ENCODE measurements at places on chromosomes 2 and 18.

DNA sequence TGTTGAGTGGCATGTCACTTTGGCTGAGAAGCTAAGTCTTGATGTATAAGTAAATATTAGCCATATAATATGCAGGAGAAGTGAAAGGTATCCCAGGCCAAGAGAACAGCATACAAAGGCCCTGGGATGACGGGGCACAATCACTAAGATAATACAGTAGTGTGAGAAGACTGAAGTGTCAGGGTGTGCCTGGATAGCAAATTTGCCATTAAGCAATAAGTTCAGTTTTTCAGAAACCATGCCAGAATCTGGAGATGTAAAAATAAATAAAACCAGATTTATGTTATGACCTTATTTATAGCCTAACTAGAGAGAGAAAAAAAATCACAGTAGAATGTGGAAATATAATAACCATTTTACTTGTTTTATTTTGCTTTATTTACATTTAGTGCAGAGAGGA is 1858.7 kb upstream of the CELF4 start:
- DNase-seq = no peak

DNA sequence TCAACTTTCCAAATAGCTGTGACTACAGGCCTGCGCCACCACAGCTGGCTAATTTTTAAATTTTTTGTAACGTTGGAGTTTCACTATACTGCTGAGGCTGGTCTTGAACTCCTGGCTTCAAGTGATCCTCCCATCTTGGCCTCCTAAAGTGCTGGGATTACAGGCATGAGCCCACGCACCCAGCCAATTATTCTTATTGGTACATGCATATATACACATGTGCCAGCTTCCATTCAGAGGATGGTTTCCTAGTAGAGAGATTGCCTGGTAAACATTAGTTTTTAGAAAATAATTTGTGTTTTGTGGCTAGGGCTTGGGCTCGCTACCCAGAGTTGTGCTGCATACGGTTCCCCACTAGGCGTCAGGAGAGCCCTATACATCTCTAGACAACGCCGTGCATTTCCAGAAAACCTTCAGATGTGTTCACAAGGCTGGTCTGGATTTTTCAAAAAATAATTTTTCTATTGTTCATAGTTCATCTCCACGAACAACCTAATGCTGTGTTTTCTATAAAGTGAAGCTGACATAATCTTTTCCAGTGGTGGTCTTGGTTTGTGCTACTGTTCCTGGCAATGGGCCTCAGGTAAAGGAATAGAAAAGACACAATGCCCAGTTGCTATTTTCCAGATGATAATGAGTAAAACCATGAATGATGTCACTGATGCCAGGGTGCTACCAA is 14.6 kb upstream of the AFG3L2 start:
- peak; percentile 77 for DNase-seq

DNA sequence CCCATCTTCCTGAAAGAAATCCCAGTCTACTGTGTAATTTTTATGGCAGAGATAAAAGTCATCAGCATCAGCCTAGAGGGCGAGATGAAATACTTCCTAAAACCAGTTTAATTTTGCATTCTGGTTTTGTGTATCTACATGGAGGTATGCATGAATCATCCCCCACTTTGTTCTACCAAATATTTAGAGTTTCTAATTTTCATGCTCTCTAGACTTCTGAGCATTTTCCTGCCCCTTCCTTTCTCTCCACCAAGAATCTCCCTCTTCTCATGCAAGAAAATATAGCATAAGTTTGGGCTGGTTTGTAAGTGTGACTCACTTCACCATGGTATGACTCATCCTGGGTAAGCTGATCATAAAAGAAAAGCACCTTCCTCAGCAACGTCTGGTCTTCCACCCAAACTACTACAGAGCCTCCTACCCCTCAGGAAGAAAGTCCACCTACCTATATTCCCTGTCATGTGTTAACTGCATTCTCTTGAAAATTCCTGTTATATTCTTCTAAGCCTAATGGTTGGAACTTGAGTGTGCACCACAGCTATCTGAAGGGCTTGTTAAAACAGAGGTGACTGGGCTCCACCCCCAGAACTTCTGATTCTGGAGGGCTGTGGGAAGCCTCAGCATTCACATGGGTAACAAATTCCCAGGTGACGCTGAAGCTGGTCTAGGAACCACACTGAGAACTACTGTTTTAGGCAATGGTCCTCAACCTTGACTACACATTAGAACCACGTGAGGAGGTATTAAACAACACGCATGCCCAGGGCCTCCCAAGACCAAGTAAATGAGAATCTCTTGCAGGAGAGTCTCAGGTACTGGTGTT is 37.4 kb upstream of the RAPGEF4 start:
- peak; percentile 68 for DNase-seq

- peak; percentile 51 for DNase-seq
Measured at GRCh38 chr18:76875390-76876325, 53.3 kb downstream of the ZNF236 start.

- DNase-seq = no peak
Measured at GRCh38 chr2:186611526-186611925, 21.7 kb downstream of the ITGAV start.

- no peak for DNase-seq
Measured at GRCh38 chr2:234823196-234823876, 128.5 kb upstream of the SH3BP4 start.

DNA sequence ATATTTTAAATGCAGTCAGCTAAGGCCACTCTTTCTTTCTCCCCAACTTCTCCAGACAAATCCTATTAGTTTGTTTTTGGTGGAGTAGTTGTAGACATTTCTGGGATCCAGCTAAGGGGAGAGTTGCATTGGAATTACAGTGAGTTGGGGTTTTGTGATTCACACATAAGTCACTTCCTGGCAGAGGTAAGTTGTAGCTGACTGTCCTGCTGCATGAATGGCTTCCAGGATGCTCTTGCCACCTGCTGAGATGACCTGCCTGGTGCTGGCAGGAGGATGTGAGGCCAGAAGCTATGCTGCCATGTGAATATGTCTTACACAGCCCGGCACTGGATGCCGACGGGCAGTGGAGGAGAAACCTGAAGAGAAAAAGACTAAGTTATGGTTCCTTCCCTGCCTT is 243.7 kb downstream of the TDRD15 start:
- no peak for DNase-seq

- DNase-seq = no peak
Measured at GRCh38 chr2:160890667-160891352, 269.4 kb upstream of the TANK start.

DNA sequence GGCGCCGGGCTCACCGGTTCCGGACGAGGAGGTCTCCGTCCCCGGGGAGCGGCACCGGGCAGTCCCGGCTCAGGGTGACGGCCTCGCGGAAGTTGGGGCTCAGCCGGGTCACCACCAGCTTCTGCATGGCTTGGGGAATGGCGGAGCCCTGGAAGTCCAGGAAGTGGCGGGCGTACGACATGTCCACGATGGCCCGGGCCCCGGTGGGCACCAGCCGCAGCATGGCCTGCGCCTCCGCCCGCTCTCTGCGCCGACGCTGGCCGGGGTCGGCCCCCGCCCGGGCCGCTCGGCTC is 157 bp downstream of the PTGR3 start:
- no peak for DNase-seq

GRCh38 chr2:73176881-73177644 is 25.3 kb upstream of the NOTO start:
- peak; percentile 88 for DNase-seq

DNA sequence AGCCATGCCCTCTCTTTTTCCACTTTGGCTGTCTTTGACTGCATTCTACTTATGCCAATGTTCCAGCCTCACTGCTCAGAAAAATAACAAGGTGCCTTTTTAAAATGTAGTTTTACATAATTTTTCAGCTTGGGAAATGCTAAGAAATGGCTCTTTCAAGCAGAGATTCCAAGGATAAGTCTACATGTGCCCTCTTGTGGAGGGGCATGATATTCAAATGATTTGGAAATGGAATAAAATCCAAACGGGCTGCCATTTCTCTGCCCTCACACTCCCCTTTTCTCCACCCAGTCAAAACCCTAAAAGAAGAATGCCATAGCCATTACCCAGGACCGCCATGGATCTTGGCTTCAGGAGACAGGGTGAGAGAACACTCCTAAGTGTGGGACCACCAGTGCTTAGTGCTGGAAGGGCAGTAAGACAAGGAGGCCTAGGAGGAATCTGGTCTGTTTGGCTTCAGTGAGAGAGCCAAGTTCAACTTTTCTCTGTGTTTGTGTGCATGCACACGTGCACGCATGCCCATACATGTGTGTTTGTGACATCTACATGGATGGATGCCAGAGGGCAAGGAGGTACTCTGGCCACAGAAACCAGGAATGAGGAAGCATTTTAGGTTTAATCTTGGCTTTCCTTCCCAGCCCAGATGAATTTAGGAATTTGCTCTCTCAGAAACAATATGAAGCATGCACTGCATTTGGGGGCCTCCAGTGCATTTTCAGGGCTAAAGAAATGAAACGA is 174.0 kb upstream of the SLC14A2 start:
- DNase-seq = peak; percentile 21

- no peak for DNase-seq
Measured at GRCh38 chr18:10365021-10365500, 89.4 kb upstream of the APCDD1 start.

DNA sequence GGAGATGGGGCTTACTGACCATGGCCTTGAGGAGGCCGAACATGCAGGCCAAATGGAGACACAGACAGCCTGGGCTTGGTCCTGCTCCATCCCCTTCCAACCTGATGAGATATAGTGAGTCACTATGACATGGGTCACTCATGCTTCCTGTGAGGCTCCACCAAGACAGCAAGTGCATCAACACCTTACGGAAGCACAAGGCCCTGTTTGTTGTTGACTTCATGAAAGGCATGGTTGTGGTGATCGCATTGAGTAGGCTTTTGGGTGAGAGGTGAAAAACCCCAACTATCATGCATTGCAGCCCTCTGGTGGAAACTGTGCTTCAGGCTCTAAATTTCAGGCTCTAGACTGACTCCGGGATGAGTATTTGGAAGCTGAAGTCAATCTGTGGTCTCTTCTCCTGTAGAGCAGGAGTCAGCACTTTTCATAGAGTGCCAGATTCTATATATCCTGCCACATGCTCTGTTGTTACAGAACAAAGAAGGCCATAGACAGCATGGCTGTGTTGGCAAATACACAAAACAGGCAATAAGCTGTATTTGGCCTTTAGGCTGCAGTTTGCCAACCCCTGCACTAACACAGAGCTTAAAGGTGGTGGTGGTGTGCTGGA is 10.1 kb downstream of the IL37 start:
- no peak for DNase-seq

GRCh38 chr18:64791236-64791635 is 642.3 kb upstream of the LINC00305 start:
- DNase-seq = no peak

DNA sequence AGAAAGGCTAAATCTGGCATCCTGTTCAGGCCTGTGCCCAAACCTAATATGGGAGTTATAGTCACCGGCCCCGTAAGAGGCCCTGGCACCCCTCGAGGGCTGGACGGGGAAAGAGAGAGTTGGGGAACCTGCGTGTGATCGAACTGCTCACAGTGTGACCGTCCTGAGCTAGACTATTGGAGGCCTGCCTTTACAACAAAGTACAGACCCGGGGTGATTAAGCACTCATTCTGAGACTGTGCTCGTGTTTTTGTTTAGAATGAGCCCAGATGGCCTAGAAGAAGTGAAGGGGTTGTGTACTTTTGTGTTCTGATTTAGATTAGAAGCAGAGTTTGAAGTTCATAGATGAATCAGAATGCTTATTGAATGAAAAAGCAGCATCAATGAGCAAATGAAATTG is 115.3 kb downstream of the ACOXL start:
- no peak for DNase-seq

GRCh38 chr2:47038656-47039488 is 116.2 kb downstream of the STPG4 start:
- DNase-seq = no peak

DNA sequence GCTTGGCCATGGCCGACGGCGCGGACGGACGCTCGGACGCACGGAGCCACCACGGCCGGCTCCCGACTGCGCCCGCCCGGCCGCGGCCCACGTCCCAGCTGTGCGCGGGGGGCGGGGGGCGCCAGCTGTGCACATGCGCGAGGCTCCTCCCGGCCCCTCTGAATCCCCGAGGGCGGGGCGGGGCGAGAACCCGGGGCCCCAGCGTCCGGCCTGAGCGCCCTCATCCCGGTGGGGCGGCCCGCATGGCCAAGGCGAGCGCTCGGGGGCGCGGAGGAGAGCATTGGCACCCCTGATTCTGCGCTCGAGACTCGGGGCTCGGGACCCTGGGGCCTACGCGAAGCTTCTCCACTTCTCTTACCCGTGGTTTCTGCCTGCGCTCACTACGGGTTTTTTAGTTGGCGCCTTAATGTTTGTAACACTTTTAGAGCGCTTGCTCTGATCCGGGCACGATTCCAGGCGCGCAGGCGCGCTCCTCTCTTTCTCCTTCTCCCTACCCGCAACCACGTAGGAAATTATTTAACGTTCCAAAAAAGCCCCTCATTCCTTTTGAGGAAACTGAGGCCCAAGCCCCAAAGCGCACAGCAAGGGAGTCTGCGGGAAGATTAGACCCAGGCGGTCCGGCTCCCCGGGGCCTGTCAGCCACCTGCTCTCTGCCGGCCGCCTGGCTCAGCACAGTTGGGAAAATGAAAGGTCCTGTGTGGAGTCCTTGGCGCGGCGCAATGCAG is at the start of gene PXDN:
PXDN (minus strand) TSS at position 70 of the 725 bp plus-strand sequence; CDS start at position 10, 60 bp downstream.
- DNase-seq = no peak

DNA sequence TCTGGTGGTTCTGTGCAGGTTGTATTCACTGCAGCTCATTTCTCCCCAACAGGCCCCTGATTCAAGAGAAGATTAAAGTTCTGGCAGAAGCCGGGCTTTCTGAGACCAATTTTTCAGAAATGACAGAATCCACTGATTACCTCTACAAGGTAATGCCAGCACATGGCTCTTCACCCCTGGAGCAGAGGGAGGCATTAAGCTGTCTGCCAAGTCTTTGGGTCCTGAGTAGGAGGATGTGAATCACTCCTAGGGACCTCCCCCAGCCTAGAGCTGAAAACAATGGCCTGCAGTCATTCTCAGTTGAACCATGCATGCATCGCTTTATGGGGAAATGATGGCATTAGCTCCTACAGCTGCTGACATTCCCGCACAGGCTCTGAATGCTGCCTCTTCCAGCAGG is 20.5 kb upstream of the RPL37A start:
- DNase-seq = no peak

GRCh38 chr2:66790651-66791181 is 355.8 kb downstream of the MEIS1 start:
- DNase-seq = no peak

DNA sequence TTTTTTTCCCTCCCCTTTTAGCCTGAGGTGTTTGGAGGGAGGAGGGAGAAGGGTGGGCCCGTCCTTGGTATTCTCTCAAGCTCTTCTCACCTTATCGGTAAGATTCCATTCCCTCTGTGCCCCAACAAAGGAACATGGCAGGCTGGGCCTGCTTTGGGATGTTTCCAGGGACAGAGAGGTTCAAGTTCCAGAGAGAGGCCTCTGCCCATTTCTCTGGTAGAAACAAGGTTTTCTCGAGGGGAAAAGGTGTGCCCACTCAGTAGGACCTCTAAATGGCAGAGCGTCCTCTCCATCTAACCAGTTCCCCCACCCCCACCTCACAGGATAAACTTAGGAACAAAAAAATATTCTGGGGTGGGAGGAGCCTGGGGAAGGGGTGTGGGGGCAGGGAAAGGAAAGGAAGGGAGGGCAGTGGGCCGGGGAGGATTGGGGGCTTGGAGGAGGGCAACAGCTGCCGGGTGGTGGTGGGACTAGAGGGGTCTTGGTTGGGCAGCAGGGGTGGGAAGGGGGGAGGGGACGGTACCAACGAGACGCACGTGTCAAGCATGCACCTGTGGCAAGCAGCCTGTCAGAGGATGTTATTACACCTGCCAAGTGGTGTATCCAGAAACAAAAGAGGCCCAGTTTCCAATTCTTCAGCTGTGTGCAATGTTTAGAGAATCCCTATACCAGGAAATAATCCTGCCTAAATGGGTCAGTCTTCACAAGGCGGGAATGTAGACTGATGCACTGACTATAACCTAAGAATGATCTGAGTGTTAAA is 2.1 kb downstream of the PCBP1 start:
- DNase-seq = peak; percentile 57

Data from OCI-M1 (cell line).